Stimulated activated CD8-positive, alpha-beta memory T cell treated with anti-CD3 and anti-CD28 coated beads, Interleukin-2, amount 100 ng/mL, for 1 hour (primary cell): ENCODE measurements at places on chromosomes 4 and X.

DNA sequence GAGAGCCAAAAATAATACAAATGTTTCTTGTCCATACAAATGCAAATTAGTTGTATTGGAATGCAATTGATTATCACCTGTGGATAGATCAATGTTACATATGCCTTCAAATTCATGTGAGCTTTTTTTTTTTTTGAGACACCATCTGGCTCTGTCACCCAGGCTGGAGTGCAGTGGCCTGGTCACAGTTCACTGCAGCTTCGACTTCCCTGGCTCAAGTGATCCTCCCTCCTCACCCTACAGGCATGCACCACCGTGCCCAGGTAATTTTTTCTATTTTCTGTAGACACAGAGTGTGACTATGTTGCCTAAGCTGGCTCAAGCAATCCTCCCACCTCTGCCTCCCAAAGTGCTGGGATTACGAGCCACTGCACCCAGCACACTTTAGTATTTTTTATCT is 38.6 kb upstream of the TMEM184C start:
- DNase-seq = no peak

DNA sequence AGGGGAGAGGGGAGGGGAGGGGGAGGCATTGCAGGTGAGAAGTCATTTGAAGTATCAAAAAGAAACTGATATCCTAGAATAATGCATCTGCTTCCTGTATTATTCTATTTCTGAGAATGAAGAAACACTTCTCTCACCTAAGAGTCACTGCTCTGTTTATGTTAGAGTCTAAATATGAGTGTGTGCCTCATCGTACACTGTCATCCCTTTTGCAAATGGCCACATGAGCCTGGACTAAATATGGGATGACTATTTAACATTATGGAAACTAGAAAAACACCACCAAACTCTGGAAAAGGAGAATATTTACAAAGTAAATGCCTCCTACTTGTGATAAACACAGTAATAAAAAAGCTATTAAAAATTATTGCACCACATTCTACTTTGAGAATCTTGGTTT is 146.4 kb upstream of the NOCT start:
- no peak for DNase-seq

- no peak for DNase-seq
Measured at GRCh38 chr4:155943605-155944291, 9.9 kb downstream of the CTSO start.

DNA sequence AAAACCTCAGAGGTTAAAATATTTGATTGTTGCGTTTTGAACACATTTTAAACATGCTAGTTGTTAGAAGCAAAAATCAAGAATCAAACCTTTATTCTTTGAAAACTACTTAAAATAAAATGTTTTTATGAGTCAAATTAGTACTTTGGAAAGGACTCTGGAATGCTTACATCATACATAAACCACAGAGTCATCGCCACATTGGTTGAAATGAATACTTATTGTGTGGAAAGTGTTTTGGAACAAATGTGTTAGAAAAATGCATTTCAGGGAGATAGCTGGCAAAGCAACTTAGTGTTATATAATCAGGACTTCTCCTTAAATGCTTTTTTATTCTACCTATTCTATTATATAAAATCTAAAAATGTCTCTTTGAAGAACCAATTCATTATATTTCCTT is 49.4 kb upstream of the CAMK2D start:
- no peak for DNase-seq
